ENCODE measurements at places on chromosomes 4 and X.

DNA sequence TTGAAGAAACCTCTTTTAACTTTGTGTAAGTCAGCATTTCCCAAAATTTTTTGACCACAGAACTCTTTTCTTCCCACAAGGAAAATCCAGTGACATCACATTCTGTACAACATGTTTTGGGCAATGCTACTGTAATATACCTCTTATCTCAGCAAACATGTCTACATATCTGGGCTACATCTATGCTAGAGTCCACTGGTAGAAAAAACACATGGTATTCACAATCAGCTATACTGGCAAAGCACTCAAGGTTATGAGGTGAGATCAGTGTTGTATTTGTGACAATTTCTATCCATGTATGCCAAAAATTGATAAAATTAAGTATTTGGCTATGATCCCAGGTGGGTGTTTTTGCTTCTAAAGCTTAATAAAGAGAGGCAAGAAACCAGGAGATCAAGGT is 98.0 kb downstream of the ATP11C start:
- DNase-seq, result no peak

GRCh38 chrX:40749681-40750494 is 14.5 kb upstream of the MED14 start:
- DNase-seq, result no peak

GRCh38 chr4:34633241-34633640 is 1611.1 kb downstream of the ARAP2 start:
- no peak for DNase-seq

- no peak for DNase-seq
Measured at GRCh38 chr4:7894677-7895181, 44.9 kb downstream of the AFAP1 start.

DNA sequence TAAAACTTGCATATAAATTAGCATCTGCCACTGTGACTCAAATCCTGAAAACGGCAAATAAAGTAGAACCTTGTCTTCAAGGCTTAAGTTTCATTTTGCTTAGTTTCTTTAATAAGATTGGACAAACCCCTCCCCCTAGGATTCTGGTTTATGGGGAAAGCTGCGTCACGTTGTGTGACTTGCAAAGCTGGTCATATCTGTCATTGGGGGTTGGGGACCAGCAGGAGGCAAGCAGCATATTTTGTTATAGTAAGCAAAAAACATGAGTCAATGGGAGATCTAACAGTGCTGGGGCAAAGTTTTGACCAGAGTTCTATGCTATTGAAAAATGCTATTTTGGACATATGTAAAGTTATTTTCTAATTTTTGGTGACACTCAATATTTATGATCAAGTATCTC is 407.3 kb downstream of the PCDH18 start:
- DNase-seq, result no peak

DNA sequence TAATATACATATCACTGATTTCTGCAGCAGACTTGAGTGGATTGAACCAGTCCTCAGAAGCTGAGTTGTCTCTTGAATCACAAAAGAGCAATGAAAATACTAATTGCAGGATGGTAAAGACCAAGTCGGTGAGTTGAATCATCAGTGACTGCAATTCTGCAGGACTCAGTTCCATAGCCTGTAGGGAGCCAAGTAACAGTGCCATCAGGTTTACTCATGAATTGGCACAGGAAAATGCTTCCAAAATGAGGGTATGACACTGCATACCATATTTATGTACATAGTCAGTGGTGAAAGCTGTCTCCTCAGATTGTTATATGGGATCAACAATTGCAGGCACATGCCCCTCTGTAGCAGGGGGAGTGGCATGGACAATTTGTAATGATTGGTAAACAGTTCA is 192.8 kb downstream of the CCNG2 start:
- DNase-seq, result no peak

GRCh38 chr4:152459326-152459725 is 76.6 kb downstream of the FBXW7 start:
- no peak for DNase-seq

DNA sequence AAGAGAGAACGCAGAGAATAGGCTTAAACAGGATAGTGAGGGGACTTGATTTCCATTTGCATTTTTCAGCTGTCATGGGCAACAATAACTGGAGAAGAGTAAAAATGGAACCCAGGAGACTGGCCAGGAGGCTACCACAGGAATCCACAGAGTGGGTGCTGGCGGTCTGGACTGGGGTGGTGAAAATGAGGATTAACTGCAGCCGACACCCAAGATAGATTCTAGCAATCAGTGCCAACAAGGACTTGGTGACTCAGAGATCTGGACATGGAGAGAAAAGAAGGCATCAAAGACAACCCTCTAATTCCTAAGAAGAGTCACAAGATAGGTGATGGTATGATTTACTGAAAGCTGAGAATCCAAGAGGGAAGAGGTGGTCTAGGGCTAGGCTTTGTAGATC is 102.8 kb downstream of the ATP8A1 start:
- DNase-seq, result no peak

DNA sequence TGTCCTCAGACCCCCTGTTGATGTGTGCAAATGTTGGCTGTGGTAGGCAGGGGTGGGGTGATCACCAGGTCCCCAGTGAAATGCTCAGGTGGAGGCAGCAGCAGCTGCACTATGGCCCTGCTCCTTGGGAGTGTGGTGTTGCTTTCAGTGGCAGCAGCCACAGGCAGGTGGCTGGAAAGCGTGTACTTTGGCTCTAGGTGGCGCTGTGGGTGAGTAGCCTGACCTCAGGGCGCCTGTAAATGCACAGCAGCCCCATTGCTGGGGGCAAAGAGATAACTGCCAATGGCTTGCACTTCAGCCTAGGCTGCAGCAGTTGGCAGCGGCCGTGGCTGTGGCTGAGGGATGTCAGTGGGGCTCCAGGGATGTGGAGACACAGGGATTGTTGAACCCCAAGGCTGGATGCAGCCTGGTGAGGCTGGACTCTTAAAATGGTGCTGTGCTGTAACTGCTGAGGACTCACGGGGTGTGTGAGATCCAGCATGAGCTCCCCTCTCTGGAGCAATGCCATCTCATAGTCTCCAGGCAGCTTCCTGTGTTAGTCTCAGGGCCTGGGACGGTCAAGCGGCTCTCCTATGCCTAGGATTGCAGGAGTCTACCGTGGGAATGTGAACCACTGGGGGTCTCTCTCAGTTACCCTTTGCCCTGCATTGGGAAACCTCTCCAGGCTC is 421.7 kb upstream of the HTR2C start:
- no peak for DNase-seq

- no peak for DNase-seq
Measured at GRCh38 chrX:115226929-115227328, 7.0 kb downstream of the LRCH2 start.

DNA sequence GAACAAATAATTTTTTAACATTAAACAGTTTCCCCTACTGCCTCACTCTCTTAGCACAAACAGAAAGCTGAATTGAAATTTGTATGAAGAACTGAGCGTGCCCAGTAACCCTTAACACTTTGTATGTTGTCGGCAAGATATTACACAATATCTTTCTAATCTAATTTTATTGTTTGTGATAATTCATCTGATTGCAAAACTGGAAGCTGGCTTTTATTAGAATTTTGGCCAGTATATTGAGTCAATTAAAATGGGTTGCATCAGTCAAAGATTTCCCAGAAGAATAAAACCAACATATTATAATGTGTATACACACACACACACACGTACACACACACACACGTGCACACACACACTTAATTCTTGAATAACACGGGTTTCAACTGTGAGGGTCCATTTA is 2332.1 kb downstream of the PCDH7 start:
- no peak for DNase-seq

DNA sequence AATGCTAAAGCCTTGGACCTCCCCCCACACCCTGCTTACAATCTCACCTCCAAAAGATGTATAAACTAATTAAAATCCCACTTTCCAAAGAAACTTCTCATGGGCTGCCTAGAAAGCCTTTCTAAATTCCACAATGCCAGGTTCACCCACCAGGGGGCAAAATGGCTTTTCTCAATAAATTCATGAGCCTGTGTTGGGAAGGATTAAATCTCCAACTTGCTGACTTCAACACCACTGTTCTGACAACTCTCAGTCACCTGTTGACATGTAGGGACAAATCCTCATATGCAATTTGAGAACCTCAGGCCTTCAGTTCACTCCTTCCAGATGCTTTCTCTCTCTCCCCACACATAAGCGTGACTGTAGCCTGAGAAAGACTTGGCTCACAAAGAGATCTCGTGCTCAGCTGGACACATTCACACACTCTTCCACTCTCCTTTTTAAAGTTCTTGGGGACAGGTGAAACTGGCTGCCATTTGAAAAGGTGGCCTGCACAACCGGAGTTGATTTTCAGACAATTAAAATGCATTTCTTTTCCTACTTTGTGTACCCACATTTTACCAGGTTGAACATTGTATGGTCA is 88.6 kb upstream of the PRPS2 start:
- no peak for DNase-seq

DNA sequence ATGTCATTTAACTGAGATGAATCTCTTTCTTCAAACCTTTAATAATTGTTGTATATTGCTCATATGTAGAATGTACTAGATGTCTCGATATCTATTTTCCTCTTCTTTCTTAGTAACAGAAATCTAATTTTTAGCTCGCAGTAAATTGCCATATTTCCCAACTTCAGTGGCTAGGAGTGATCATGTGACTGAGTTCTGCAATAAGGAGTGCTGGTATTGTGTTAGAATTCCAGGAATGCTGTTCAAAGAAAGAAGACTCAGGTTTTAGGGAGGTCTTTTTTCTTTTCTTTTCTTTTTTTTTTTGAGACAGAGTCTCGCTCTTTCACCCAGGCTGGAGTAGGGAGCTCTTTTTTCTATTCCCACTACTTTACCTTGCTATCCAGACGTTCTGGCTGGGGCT is 81.7 kb downstream of the SLC10A7 start:
- no peak for DNase-seq

DNA sequence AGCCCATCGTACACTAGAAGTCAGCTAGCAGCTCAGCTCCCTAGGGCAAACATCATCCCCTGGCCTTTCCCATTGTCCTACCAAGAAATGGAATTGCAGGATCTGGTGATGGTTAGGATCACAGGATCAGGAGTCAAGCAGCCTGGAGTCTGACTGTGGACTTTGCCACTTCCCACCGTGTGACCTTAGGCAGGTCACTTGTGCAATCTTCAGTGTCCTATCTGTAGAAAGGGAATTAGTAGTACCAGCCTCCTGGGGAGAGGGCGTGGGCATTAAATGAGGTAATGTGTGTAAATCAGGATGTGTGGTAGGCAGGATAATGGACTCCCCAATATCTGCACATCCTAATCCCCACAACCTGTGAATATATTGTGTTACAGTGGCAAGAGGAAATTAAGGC is 38.6 kb upstream of the APLN start:
- no peak for DNase-seq

DNA sequence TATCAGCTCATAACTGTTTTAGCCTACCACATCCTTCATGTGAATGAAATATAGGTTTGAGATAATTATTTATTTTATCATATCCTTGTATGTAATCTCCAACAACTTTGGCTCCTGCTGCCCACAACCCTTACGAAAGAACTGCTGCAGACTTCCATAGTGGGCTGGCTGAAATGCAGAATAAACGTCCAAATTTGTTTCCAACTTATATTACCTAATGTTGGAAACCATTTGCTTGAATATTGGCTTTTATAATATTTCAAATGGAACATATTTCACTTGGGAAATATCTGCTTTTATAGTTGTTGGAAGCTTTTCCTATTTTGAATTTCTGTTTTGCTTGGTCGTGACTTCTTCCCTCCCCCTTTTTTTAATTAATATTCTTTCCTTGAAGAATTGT is 45.0 kb upstream of the ITM2A start:
- no peak for DNase-seq

- no peak for DNase-seq
Measured at GRCh38 chrX:10781847-10782530, 161.6 kb upstream of the MID1 start.

GRCh38 chr4:80613470-80613869 is 277.9 kb downstream of the CFAP299 start:
- no peak for DNase-seq

GRCh38 chr4:156779774-156780173 is 191.8 kb downstream of the PDGFC start:
- no peak for DNase-seq

DNA sequence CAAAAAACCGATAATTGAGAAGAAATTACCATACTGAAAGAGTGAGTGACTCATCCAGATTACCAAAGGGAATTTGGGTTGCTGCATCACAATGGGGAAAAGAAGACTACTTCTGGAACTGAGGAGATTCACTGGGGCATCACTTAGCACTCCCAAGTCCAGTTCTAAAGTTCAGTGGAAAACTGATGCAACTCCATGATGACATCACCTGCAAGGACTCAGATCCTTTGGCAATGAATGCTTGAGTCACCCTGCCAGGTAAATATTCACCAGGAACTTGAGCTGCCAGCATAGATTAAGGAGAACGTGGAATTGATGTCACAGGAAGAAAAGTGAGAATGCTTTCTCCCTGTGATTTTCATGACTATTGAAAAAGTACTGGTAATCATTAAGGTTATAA is 32.0 kb upstream of the SMIM10L2A start:
- DNase-seq, result no peak

- DNase-seq, result no peak
Measured at GRCh38 chr4:140837736-140838135, 81.6 kb upstream of the TBC1D9 start.

DNA sequence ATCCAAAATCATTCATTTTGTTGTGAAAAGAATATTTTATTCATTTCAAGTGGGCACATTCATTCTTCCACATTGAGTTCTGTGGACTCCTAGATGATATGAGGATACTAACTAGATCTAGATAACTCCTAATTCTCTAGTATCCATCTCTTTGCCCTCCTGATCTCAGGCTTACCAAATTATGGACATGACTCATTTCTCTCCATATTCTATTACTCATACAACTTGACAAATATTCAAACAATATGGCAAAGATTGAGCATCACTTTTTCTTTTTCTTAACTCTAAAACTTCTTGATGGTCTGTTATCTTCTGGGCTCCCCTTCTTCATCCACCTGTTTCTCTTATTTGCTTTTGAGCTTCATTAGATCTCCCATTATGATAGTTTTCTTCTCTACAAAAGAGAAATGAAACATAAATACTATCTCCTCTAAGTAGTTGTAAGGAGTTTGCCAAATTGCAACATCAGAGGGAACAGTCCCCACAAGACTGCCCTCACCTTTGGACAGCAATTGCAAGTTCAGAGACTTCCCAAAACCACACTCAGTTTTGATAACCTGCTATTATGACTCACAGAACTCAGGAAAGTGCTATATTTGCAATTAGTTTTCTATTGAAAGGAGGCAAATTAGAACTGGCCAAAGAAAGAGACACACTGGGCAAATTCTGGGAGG is 422.9 kb downstream of the SPRY1 start:
- no peak for DNase-seq

GRCh38 chrX:39577985-39578869 is 519.5 kb downstream of the BCOR start:
- peak; percentile 13 for DNase-seq

GRCh38 chrX:34555481-34555880 is 101.6 kb downstream of the TMEM47 start:
- no peak for DNase-seq

- DNase-seq, result no peak
Measured at GRCh38 chr4:41460641-41461040, 77.3 kb upstream of the LIMCH1 start.

All from stimulated activated CD8-positive, alpha-beta memory T cell treated with anti-CD3 and anti-CD28 coated beads, Interleukin-15, amount 100 ng/mL, for 4 hours (primary cell).